ENCODE measurements at places on chromosomes 6 and 20. TPM values are rescaled to one million over a fixed set of nuclear protein-coding genes. Genes with fewer than 3 reads are reported as not detected.

DLL1 gene
- polyA plus RNA-seq = 7.0 TPM

ANGPT4 gene
- polyA plus RNA-seq = 0.08 TPM

CCN5 gene
- polyA plus RNA-seq = 0.31 TPM

MUC22 gene
- not detected for polyA plus RNA-seq

TXLNB gene
- polyA plus RNA-seq = 2.6 TPM
